ENCODE measurements at places on chromosomes 7 and 10.

DNA sequence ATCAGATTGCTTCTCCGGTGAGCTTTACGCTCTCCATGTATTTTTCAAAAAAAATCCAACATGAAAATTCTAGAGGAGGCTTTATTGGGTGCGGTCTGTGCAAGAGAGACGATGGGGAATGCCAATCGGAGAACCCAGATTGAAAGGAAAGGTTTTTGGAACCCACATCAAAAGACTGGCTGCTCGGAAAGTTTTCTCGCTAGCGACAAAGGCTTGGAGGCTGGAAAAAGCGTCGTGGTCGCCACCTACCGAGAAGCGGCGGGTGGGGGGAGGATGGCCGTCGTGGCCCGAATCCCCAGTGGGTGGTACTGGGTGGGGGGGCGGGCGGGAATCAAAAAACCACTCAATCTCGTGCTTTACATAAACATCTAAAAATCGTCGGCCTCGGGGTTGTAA is 1.1 kb upstream of the GTF2I start:
- DNase-seq = peak; percentile 42

DNA sequence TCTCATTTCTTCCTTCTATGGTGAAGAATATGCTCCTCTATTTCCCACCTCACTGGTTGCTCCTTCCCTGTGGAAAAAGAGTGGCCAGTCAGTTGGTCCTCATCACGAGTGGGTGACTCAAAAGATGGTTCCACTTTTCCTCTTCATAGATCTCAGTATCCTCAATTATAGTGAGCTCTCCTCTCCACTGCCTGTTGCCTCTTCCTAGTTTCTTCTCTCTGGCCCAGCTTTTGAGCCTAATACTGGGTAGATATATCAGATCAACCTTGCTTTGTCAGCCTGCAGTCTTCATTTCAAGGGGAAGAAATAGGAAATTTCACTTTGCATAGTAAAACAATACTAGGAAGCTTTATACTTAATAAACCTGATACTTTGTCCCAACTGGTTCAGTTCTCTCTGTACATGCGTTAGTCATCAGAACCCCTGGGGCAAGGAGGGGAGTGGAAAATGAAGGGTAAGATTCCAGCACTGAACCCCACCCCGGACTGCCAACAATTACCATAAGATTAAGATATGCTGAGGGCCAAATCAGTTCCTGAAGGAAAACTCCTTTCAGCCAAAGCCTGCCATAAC is 15.5 kb upstream of the WNT16 start:
- no peak for DNase-seq

DNA sequence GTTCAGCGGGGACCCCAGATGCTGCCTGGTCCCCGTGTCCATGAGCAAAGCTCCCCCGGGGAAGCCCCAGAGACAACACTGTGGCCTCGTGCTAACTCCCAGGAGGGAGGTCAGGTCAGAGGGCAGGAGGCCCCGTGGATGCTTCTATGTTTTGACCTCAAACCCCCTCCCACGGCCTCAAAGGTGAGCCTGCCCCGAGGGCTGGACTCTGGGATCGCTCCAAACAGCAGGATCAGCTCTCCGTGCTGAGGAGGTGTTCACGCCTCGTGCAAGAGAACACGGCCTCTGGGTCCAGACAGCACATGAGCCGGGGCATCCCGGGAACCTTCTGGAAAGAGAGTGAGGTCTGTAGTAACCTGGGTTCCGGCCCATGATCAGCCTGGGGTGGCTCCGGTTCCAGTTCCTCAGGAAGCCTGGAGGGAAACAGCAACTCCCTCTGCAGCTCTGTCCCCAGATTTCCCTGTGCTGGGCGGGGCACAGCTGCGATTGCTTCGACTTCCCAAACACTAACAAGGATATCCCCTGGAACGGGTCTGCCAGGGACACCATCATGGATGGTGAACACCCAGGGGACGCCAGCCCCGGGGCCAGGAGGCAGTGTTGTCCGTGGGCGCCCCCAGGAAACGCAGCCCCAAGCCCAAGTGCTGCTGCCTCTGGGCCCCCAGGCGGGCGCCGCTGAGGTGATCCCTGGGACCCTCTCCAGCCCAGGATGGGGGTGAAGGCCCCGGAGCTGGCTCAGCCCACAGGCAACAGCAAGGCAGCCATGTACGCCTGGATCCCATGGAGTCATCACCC is 18.0 kb upstream of the INPP5A start:
- no peak for DNase-seq

GRCh38 chr10:44925224-44925623 is 14.1 kb downstream of the TMEM72 start:
- no peak for DNase-seq

GRCh38 chr10:49284356-49284755 is 14.6 kb upstream of the C10orf71 start:
- no peak for DNase-seq

DNA sequence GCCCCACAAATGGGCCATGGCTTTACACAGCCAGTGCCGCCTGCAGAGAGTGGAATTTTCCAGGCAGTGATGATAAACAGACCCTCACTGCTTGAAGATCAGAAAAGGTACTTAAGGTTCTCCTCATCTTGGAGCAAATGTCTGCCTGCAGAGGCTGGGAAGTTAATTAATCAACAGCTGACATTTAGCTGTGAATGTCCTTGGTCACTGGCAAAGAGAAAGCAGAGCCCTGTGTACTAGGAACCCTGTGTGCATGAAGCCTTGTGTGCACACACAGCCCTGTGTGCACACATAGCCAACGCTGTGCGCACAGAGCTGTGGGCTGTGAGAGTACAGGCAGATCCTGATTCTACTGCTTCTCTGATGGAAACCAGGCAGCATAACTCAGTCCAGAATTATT is 291.6 kb upstream of the MKI67 start:
- no peak for DNase-seq

- no peak for DNase-seq
These were observed 13.0 kb upstream of the ELN start for GRCh38 chr7:74014931-74015330.

DNA sequence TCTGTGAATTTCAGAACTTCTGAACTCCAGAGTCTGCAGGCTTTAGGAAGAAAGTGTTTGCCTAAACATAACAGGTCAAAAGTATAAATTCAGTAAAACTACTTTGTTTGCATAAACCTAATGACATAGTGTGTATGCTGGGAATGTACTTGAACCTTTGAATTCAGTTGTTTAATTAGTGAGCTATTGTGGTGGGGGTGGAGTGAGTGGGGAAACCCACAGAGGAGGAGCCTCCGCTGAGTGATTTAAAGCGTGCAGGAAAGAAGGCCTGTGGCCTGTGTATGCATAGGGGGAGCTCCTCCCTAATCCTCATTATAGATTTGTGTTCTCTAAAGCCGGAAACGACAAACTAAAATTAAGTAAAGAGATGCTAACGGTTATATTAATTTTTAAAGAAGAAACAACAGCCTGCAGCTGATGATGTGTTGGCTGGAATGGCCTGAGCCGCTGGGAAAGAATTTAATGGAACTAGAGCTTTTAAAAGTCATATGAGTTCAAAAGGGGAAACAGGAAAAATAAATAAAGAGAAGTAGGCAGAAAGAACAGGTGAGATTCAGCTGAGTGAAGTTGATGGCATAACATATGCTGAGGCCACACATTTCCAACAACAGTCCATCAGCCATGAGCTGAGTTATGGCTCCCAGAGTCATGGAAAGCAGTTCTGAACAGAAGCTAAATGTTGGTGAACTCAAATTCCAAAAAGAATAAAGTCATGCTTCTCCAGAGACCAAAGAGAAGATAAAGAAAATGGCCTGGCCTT is 595.0 kb downstream of the GRM8 start:
- peak; percentile 50 for DNase-seq

GRCh38 chr7:139476891-139477290 is 6.6 kb downstream of the KLRG2 start:
- no peak for DNase-seq

DNA sequence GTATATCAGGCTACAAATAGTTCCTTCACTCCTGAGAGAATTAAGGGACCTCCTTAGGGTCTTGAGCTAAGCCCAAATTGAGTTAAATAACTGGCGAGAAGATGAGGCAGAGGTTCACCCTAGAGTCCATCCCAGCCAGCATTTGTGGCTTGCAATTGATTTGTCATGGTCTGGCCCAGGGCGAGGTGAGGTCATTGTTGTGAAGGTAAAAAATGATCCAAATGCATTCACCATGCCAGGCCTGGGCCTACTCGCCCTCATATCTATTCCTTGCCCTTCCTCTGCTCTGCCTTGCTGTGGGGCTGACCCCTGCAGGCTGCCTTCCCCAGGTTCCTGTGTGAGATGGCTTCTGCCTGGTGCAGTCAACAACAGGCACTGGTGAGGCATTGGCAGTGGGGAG is 207.2 kb downstream of the ZNF365 start:
- DNase-seq = no peak

DNA sequence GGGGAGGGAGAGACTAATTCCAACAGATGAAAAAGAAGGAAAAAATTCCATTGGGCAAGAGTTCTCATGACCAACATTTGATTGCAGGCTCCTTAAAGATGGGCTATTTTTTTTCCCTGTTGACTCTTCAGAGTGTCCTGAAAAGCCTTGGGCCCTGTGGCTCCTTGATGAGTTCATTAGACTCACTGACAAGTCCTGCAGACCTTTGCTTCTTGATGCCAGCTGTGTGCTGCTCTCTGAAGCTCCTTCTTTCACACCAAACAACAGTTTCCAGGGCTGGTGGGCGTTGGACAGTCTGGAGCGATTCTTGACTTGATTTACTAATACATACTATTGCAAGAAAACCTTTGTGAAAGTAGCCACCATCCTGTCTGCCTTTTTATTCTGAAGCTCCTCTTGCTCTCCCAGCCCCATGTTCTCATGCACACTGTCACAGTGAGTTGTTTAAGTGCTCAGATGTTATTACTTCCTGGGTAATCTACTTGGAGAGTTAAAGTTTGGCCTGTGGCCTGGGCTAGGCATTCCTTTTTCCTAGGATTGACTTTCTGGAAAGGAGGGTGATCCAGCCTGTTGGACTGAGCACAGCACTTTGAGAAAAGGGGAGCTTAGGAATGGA is 250.3 kb downstream of the PTEN start:
- DNase-seq = no peak

Measured in germinal center (tissue), 1 donor.